ENCODE measurements at places on chromosomes 3 and 15.

- no peak for DNase-seq
These were observed 7.5 kb upstream of the PLS1 start for GRCh38 chr3:142588703-142589102.

DNA sequence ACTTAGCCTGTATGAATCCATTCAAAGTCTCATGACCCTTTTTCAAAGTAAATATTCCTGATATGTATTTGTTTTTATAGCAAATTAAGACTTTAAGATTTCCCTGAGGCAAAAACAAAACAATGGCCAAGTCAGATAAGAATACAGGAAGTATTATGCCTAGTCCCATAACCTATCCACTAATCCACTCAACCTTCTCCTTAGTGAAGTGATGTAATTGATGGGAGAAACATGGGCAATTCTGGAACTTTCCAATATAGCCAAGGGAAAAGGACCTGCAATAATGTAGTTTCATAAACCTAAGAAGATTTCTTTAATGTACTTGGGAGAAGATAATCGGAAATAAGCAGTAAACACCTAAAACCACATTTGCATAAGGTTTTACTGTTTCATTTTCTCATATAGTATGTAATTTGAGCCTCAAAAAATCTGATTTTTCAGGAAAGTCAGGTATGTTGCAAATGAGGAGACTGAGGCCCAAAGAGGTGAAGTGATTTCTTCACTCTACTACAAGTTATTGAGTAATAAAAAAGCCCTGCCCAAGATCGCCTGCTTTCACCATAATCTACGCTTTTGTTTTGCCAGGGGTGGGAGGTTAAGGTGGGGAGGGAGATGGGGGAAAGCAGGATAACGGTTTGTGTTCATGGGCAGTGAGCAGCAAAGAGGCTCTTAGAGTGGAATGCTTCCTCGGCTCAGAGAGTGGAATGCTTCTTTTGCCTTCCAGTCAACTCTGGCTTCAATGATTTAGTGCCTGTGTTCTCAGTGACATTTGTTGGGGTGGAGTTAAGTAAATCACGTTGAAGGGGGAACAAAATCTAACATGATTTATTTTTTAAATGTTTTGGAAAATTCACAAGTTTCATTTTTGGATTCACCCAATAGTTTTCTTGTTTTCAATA is 95.0 kb upstream of the FNDC3B start:
- DNase-seq = no peak

DNA sequence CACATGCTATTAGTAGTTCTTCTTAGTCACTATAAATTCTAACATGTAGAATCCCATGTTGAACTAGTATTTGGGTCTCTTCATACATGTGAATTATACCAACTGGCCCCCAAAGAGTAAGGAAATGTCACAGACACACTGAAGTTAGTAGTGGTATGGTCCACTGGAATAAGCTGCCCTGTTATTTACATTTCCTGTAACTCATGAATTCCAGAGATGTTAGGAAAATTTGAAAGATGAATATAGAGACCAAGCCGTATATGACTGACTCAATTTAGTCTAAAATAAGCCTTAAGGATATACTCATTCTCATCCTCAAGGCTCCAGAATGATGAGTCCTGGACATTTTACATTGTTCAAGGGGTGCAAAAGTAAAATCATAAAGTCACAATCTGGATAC is 81.2 kb downstream of the FBXL22 start:
- DNase-seq = no peak

DNA sequence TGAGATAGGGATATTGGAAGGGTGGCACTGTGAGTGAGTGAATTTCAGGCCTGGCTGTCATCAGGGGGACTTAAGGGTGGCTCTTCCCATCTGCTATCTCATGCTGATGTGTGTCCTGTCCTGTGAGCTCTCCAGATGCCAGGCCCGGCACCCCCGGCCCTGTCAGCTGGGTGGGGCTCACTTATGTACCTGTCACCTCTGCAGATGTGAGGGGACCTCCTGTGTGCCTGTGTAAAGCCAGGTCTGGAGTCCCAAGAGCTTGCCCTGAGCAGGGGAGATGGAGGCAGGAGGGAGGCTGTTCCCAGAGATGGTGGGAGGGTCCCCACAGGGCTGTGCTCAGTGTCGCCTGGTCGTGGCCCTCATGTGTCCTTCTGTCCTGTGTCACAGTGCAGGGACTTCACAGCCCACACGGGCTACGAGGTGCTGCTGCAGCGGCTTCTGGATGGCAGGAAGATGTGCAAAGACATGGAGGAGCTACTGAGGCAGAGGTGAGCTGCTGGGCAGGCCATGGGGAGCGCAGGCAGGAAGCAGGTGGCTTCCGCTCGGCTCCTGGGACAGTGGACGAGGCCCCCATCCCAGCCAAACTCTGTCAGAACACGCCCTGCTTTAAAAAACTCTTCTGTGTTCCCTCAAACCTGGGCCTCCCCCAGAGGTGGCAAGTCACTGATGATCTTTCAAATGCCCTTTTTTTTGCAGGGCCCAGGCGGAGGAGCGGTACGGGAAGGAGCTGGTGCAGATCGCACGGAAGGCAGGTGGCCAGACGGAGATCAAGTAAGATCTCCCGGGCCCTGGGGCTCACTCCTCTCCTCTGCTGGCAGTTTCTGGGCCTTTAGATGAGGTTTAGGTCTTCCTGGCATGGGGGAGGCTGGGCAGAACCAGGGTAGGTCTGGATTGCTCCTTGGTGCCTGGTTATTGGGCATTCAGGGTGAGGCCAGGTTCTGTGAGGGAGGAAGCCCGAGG is 23.1 kb downstream of the PSTPIP1 start:
- DNase-seq = no peak

DNA sequence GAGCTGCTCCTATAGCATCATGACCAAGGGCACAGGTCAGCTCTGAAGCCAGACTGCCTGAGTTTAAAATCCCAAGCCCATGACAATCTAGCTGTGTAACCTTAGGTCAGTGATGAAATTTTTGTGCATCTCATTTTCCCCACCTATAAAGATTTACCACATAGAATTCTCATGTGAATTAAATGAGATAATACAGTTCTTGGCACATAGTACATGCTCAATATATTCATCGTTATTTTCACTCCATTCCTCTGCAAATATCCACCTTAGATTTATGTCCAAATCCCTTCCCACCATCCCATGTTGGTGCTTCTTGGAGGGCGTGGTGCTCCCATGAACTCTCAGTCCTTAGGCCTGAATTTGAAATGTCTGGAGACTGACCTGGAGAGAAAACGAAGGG is 300.1 kb downstream of the TLE3 start:
- no peak for DNase-seq

GRCh38 chr15:88077296-88078020 is 179.1 kb downstream of the NTRK3 start:
- DNase-seq = no peak

DNA sequence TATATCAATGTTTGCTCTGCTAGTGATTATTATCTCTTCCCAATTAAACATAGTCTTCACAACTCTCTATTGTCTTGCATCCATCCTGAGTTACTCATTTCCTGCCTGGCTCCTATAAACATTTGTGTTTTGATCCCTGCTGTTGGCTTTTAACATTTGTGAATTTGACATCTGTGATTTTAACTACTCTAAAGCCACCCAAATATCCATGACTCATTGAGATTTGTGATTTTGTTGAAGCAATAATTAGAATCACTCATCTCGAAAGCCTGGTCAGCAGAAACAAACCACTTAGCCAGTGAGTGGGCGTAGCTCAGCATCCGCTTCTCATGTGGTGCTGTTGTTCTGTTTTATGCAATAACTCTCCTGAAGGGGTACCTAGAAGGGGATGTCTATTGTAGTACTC is 174.3 kb upstream of the ZBTB20 start:
- DNase-seq = no peak

GRCh38 chr15:100833417-100834389 is 45.9 kb upstream of the ALDH1A3 start:
- no peak for DNase-seq

GRCh38 chr15:73983773-73984172 is 8.3 kb downstream of the STOML1 start:
- no peak for DNase-seq

GRCh38 chr3:37761586-37761985 is 100.1 kb upstream of the CTDSPL start:
- no peak for DNase-seq

GRCh38 chr3:69255928-69256327 is 130.0 kb downstream of the FRMD4B start:
- DNase-seq = no peak

- peak; percentile 69 for DNase-seq
These were observed 27.2 kb upstream of the ZNF502 start for GRCh38 chr3:44685128-44685800.

GRCh38 chr3:39079530-39079929 is 27.7 kb downstream of the WDR48 start:
- DNase-seq = no peak

DNA sequence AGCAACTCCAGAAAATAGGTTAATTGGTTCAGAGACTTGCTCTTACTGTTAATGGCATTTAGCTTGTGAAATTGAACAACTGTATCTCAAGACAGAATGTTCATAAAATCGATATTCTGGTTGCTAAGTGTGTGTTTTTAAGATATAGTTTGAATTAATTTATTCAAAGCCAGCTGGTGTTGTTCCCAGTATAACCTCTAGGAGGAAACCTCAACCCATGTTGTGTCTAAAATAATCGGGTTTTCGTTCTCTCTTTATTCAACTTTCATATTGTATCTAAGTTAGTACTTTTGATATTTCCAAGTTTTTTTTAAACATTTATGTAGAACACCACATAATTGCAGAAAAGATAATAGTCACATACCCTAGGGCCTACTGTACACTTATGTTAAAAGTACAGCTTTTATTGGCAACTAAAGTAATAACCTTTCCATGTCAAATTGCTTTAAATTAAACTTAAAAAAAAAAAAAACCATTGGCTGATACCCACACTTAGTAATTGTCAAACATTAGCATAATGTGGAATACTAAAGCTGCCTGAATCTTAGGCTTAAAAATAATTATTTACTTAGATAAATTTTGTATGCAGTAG is 90.9 kb downstream of the SAMMSON start:
- DNase-seq = no peak

DNA sequence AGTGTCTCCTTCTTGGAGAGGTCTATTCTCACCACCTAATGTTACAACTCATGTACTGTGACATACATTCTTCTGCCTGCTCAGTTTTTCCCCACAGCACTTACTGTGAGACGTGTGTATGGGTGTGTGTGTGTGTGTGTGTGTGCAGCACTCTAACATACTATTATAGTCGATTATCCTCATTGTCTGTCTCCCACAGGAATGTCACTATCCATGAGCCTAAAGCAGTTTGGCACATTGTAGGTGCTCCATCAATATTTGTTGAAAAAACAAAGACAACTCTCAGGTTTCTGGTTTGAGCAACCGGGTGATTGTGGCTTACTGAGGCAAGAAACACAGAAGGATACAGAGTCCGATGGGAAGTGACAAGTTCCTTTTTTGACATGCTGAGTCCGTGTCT is 8.6 kb upstream of the ZNF148 start:
- no peak for DNase-seq

GRCh38 chr15:83477172-83477807 is 30.1 kb downstream of the SH3GL3 start:
- no peak for DNase-seq

DNA sequence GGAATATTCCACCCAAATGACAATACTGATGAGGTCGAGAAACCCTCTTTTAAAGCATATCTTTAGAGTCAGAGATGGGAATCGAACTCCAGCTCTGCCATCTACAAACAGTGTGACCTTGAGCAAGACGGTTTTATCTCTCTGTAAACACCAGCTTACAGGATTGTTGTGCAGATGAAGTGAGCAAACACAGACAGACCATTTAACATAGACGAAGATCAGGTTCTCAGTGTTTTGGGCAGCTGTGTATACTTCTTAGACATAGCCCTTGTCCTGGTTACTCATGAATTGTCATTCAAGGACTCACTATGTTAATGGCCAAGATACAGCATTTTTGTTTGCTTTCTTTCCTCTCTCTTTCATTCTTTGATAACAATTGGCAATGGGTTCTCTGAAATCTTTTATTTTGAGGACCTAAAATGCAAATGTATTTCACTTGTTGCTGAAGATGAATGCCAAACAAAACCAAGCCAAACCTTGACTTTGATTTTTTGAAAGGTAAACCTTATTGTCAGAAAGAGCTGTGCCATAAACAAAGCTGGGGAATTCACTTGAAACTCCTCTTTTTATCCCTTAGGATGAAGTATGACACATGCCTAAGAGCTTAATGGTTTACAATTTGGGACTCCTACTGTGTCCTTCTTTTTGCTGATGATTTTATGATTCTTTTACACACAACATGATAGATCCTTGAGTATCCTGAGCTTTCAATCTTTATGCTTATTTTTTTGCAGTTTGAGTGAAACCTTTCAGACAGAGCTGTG is 250.0 kb upstream of the PDZRN3 start:
- DNase-seq = no peak

DNA sequence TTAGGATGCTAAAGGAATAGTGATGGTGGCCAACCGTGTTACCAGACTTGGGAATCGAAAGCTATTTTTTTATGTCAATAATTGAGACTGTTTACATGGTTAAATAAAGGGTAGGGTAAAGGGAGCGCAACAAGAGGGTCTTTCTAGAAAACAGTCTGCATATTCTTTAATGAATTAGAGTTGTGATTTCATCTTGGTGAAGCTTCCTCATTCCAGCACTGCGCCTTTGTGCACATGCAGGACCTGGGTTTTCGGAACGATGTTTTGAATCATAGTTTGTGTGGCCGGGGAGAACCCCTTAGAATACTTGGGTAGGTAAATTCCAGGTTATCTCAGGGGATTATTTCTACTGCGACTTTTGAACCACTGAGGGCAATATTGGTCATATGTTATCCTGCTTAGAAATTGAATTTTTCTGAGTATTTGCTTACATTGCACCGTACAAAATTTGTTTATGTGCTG is 1.3 kb downstream of the PIK3CA start:
- DNase-seq = no peak

DNA sequence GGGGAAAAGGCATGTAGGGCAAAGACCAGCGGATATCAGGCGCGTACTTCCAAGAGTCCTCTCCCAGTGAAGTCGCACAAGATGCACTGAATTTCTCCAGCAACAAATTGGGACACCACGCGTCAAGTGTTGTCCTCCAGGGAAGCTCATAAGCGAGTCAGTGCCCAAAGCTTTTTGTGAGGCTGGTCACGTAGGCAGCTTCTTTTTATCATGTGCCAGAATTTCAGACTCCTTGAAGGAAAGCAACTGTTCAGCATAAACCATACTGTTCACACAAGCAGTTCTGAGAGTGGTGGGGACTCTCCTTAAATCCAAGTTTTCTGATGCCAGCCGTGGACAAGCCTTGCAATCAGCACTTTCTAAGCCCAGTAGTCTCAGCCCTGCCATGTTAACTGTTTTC is 10.1 kb upstream of the FSTL1 start:
- DNase-seq = no peak

- DNase-seq = no peak
These were observed 39.1 kb downstream of the SYNM start for GRCh38 chr15:99143655-99144610.

- DNase-seq = no peak
These were observed 651 bp downstream of the UBA3 start for GRCh38 chr3:69079269-69080159.

- no peak for DNase-seq
These were observed 2.2 kb downstream of the EIF4A2 start for GRCh38 chr3:186785495-186786018.
